MCF 10A (cell line): ENCODE measurements at places on chromosomes 12 and 14. TPM values are rescaled to one million over a fixed set of nuclear protein-coding genes. Genes with fewer than 3 reads are reported as not detected.

GRCh38 chr12:100591979-100592378, 18.5 kb downstream of the GAS2L3 start:
- no peak overlapping the region for H3K27ac ChIP-seq
- peaks cover 20% of the 10 kb centered on the region for H3K4me1 ChIP-seq
- no peaks in the 10 kb centered on the region for H3K36me3 ChIP-seq
- no peak for DNase-seq

- H3K27ac ChIP-seq = no peak overlapping the region
- H3K4me1 ChIP-seq = no peaks in the 10 kb centered on the region
- no peak for DNase-seq
- H3K27me3 ChIP-seq = no peaks in the 10 kb centered on the region
- H3K4me3 ChIP-seq = no peak overlapping the region
- H3K36me3 ChIP-seq = no peaks in the 10 kb centered on the region
Measured at GRCh38 chr14:79167957-79168356, 997.8 kb downstream of the NRXN3 start.

GRCh38 chr12:2570562-2570961, 224.2 kb upstream of the FKBP4 start:
- no peak for DNase-seq
- no peaks in the 10 kb centered on the region for H3K36me3 ChIP-seq
- H3K4me3 ChIP-seq = no peak overlapping the region
- no peak overlapping the region for H3K27ac ChIP-seq

GRCh38 chr12:74043343-74043742, 494.3 kb upstream of the ATXN7L3B start:
- peak overlapping the region; percentile 46 for H3K27ac ChIP-seq
- no peak overlapping the region for H3K4me3 ChIP-seq
- no peaks in the 10 kb centered on the region for H3K27me3 ChIP-seq
- peaks cover 7% of the 10 kb centered on the region for H3K36me3 ChIP-seq

FGF6 gene
- total RNA-seq = not detected in 2 replicates

KLRC4 gene
- 0.66 and 0.84 TPM in 2 replicates for total RNA-seq
